ENCODE measurements at places on chromosomes 6 and 20. TPM values are rescaled to one million over a fixed set of nuclear protein-coding genes. Genes with fewer than 3 reads are reported as not detected.
A peak's percentile ranks its signal among the peaks of the same experiment; 100 is the strongest.

OR2J3 gene
- total RNA-seq, result not detected

SYNDIG1 gene
- total RNA-seq, result not detected

FAM209B gene
- 0.28 TPM for total RNA-seq

BPIFA1 gene
- not detected for total RNA-seq

IRF4 gene
- 1.0 TPM for total RNA-seq

FOXS1 gene
- total RNA-seq, result 0.26 TPM

TRIM31 gene
- total RNA-seq, result not detected

DNA sequence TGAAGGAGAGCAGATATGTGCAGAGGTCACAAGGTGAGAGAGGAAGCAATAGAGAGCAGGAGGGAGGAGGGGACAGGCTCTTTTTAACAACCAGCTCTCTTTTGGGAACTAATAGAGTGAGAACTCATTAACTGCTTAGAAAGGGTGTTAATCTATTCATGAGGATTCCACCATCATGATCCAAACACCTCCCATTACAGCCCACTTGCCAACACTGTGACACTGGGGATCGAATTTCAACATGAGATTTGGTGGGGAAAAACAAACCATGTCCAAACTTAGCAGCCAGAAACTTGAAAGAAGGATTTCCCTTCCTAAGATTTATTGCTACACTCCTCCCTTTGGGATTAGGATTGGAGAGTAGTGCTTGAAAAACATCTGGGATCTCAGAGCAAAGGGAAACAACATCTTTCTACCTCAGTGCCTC lies 135.5 kb upstream of the PLCB4 start:
- no peak overlapping the region for H3K27ac ChIP-seq
- H3K27me3 ChIP-seq, result no peaks in the 10 kb centered on the region
- DNase-seq, result no peak
- H3K4me1 ChIP-seq, result no peaks in the 10 kb centered on the region
- no peaks in the 10 kb centered on the region for H3K36me3 ChIP-seq
- H3K4me3 ChIP-seq, result no peak overlapping the region

GRCh38 chr6:127762284-127762683 lies 138.6 kb downstream of the THEMIS start:
- H3K4me3 ChIP-seq, result no peak overlapping the region
- no peak overlapping the region for H3K27ac ChIP-seq
- H3K4me1 ChIP-seq, result no peaks in the 10 kb centered on the region
- DNase-seq, result no peak
- H3K36me3 ChIP-seq, result no peaks in the 10 kb centered on the region

GRCh38 chr6:83536034-83536646 lies 23.8 kb downstream of the PRSS35 start:
- no peak for DNase-seq
- H3K27ac ChIP-seq, result no peak overlapping the region
- no peaks in the 10 kb centered on the region for H3K4me1 ChIP-seq
- H3K36me3 ChIP-seq, result no peaks in the 10 kb centered on the region
- H3K4me3 ChIP-seq, result no peak overlapping the region
- H3K27me3 ChIP-seq, result no peaks in the 10 kb centered on the region

DNA sequence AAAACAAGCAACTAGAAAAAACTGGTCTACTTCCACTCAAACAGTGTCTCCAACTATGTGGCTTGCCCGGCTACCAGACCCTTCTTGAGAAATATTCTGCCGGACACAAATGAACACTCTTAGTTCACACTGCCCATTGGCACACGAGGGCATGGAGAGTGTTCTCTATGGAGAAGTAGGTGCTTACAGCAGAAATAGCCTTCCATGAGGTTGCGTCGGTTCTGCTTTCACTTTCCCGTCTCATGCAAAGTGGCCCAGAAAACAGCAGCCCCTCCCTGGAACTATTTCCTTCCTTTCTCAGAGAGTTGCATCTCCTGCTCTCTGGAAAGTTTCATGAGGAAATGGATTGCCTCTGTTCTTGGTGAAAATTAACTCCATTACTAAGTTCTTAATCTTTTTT lies 9.5 kb upstream of the HLA-DOA start:
- H3K36me3 ChIP-seq, result no peaks in the 10 kb centered on the region
- H3K4me1 ChIP-seq, result no peaks in the 10 kb centered on the region
- H3K27me3 ChIP-seq, result no peaks in the 10 kb centered on the region
- H3K4me3 ChIP-seq, result peak overlapping the region; percentile 24
- no peak for DNase-seq
